Stimulated activated CD4-positive, alpha-beta T cell treated with anti-CD3 and anti-CD28 coated beads, Interleukin-12 subunit alpha, Interleukin-12 subunit beta, amount 100 ng/mL, for 4 hours (primary cell): ENCODE measurements at places on chromosomes 4 and X.
A peak's percentile ranks its signal among the peaks of the same experiment; 100 is the strongest.

GRCh38 chr4:11468901-11469300, 40.2 kb upstream of the HS3ST1 start:
- no peak for DNase-seq

GRCh38 chr4:154960476-154960875, 179.4 kb downstream of the RBM46 start:
- DNase-seq = no peak

- no peak for DNase-seq
Observed at GRCh38 chr4:36446275-36446674, 164.9 kb downstream of the DTHD1 start.

DNA sequence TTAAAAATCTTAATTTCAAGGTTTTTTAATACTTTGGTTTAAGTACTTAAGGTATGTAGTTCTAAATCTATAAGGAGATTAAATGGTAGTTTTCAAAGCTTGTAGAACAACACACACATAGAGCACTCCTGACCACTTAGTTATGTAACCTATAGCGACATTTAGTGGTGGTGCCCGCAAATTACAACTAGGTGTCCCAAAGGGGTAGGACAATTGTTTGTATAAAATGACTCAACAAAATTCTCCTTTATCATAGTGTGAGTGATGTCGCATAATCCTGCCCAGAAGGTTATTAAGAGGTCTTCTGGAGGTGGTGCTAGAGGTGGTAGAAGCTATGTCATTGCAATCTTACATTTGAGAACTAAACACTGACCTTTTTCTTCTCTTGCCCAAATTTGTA, 373.0 kb upstream of the RASGEF1B start:
- peak; percentile 69 for DNase-seq

DNA sequence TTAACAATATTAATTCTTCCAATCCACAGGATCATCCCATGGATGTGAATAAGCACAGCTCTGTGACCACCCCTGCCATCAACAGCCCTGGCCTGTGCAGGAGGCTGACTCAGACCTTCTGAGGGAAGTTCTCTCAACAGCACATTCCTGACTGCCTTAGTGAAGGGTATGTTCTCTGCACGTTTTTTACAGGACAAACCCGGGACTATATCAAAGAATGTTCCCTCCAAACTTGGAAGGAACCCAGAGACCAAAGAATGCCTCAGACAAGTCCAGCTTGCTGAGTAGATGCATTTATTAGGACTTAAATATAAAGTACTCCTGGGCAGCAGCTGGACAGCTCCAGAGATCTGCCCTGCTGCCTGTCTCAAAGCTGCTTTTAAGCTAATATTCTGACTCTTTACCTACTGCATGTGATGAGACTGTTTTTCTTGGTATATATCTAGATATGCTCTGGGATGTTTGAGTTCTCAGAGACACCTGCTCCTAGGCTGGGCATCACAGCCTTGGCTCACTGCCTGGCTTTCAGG, 1127.8 kb upstream of the PRKX start:
- DNase-seq = no peak

DNA sequence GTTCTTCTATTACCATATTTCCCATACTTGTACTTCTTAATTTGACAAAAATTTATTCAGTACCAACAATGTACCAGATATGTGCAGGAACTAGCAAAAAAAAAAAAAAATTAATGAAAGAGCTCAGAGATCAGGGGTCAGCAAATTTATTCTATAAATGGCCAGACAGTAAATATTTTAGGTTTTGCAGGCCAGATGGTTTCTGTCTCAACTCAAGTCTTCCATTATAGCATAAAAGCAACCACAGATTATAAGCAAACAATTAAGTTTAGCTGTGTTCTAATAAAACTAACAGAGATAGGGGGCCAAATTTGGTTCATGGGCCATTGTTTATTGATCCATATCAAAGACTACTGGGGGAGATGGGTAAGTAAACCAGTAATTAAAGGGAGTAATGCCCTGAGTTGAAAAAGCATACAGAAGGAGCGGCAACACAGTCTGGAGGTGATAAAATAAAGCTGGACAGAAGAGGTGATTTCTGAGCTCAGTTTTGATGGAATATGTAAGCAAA, 19.3 kb downstream of the NEK1 start:
- DNase-seq = no peak

- no peak for DNase-seq
Observed at GRCh38 chr4:78288327-78288726, 231.2 kb downstream of the FRAS1 start.

DNA sequence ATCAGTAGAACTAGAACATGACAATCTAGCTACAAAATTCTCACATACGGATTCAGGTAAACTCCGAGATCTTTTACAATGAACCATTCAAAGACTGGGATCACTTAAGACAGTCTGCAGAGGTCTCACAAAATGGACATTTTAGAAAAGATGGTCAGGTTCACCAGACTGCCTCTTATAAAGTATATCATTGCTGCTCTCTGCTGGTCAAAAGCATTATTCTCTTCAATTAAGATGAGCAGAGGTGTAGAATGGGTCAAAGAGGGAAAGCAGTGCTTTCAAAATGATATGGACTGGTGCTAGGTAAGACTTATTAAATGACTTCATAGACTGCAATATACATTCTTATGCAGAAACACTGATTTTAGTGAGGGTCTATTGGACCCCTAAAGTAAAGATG, 434.7 kb downstream of the PACRGL start:
- DNase-seq = no peak

DNA sequence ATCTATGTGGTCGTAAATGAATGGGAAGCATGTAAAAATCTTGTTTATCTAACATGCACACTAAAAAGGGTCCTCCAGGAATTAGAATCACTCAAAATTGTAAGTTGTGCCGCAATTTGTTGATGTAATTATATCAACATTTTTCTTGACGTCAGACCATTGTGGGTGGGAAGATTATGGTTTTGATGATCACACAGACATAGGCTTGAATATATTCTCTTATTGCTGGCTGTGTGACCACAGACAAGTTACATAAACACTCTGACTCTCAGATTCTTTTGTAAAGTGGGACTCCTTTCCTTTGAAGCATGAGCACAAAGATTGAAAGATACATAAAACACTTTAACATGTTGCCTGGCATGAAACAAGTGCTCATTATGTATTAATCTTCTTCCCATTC, 51.5 kb downstream of the IL1RAPL1 start:
- DNase-seq = no peak

DNA sequence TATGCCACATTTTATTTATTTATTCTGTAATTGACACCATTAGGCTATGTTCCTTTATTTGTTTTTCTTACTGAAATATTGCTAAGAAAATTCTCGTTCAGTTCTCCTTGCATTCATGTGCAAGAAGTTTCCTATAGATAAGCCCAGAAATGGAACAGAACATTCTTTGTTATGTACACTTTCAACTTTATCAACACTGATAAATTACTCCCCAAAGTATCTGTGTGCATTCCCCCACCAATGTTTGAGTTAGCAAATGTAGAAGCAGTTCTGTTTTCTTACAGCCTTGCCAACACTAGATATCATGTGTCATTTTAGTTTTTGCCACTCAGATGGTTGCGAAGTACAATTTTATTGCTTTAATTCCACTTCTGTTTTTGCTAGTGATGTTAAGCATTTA, 166.4 kb upstream of the NPY2R start:
- DNase-seq = no peak

DNA sequence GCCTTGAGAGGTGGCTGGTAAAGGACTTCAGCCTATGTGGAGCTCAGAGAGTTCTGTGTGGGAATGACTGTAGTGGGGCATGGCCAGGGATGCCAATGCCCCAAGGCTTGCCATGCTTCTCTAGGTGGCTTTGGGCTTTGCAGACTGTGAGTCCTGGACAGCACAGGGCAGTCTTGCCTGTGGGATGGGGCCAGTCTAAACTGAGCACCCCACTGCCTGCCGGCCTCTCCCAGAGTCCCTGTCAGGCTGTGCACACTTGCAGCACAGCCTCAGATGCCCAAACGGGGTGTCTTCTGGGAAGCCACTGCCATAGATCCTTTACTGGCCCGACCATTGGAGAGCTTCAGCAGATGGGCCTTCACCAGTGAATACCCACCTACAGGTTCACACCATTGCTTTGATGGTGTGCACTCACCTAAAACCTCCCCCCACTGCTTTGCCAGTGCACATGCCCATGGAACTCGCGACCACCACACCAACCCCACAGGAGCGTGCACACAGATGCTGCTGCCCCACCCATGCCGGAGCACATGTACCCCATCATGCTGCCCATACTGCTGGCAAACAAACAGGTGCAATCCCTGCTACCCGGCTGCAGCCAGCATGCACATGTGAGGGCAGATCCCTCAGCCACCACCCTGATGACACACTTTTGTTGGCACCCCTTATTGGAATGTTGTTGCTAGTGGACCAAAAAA, 97.3 kb upstream of the CNKSR2 start:
- DNase-seq = no peak

DNA sequence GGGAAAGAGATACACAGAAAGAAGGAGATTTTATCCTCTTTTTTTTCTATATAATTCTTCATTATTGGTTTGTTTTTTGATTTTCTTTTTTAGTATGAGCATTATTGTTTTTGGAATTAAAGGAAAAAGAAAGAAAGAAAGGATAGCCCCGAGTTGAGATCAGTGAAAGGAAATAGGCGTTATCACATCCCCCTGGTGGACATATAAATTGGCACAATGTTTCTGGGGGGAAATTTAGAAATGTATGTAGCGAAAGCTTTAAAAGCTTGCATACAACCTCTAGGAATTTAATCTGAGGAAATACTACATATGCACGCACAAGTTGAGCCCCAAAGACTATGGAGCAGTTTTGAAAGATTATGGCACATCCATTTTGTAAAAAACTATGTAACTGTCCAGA, 226.3 kb upstream of the LDB2 start:
- DNase-seq = no peak

GRCh38 chrX:12975991-12976558, 1.2 kb downstream of the TMSB4X start:
- no peak for DNase-seq

- no peak for DNase-seq
Observed at GRCh38 chr4:184824776-184825084, 1.0 kb downstream of the ACSL1 start.

DNA sequence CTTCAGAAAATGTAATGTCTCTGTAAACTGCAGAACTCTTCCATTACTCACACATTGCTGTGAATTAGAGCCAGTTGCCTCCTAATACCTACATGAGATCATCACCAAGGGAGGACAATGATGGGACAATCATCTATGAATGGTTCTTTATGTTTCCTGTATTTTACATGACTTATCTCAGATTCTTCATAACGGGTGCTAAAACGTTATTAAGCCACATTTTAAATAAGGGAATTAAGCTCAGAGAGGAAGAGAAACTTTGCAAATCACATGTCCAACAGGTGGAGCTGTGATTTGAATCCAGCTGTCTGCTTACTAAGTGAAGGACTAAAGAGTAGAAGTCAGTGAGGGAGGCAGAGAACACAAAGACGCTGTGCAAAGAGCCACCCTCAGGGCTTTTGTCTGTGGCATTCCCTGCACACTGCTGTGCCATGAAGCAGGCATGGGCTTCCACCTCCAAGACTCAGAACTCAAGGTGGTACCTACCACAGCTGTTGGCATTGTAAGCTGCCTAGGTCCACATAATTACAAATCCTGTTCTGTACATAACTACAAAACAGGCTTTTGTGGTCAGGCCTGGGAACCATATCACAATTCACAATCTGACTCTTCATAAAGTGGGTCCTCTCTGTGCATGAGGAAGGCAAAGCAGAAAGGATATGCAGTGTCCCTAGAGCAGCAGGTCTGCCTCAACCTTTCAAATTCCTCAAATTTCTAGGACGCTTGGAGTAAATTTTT, 12.8 kb downstream of the TBC1D9 start:
- no peak for DNase-seq

GRCh38 chrX:97266406-97267121, 382.9 kb downstream of the RPA4 start:
- DNase-seq = no peak

GRCh38 chr4:104630272-104630671, 135.6 kb upstream of the CXXC4 start:
- DNase-seq = no peak

- DNase-seq = no peak
Observed at GRCh38 chrX:71081330-71082123, 13.4 kb upstream of the SNX12 start.

DNA sequence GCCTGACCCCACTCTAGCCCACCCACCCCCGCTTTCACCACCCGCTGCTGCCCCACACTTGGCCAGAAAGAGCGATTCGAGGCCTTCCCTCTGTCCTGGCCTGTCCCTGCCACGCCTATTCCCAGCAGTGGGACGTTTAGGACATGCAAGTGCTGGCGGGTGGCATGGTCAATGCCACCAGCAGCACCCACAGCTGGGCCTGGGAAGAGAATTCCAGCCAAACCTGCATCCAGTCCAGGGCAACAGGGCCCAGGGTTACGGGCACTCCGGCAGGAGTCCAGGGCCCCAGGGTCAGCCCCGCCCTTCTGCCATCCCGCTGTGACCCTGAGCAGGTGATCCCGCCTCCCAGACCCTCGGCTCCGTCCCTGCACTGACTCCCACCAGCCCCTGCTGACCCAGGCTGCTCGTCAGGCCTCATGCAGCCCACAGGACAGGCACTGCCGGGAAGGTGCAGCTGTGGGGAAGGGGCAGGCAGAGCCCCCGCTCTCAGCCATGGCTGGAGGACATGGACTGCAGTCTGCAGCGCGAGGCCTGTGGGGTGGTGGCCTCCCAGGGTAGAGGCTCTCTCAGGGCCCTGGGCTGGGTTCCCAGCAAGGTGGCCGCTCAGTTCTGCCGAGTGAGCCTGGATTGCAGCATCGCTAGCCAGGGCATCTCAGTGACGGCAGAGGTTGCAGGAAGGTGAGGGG, 6.8 kb upstream of the HTRA3 start:
- no peak for DNase-seq

DNA sequence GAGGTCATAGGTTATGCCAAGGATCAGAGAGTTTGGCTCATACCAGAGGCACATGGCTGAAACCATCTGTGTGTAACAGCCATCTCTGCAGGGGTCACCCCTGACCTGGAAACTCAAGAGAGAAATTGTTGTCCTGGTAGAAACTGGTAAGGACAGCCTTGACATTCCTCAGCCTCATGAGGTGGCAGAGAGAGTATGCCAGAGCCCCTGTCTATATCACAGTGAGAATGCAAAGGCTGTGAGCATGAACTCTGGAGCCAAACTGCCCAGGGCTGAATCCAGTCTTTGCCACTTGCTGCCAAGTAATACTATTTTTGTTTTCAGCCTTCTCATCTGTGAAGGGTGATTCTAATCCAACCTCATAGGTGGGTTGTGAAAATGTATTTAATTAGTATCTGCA, 37.1 kb upstream of the CCDC149 start:
- no peak for DNase-seq

DNA sequence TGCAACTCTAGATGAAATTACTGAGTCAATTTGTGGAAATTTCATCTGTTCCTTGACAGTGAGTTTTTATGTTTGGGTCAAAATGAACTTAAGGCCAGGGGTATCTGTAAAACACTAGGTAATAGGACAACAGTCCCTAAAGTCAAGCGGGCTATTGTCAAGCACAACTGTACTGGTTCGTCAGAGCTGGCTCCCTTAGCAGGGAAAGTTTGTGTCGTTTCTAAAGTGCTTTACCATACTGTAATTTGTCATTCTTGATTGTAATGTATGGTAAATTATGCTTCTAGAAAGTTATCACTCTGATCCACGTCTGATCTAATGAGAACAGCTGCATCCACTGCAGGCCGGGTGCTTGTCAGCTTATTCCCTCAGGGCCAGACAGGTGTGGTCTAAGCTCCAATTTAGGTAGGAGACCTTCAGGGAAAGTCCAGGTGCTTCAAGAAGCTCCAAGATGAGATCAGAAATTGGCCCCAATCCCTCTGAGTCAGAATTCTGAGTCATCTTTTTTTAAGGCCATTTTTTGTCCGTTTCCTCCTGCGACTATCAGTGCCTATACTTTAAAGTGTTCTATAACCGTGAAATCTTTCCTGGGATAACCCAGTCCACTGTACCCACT, 92.2 kb downstream of the PALLD start:
- DNase-seq = no peak

- no peak for DNase-seq
Observed at GRCh38 chr4:129231945-129232588, 136.1 kb downstream of the C4orf33 start.
